Melanocyte of skin (primary cell): ENCODE measurements at places on chromosomes 13 and 19. TPM values are rescaled to one million over a fixed set of nuclear protein-coding genes. Genes with fewer than 3 reads are reported as not detected.

The ZNF835 gene
- total RNA-seq: under 0.01 and 0.15 TPM in 2 replicates

The OR7A5 gene
- total RNA-seq: 0.73 and 3.1 TPM in 2 replicates

The EXOC3L2 gene
- 0.34 TPM in 1 of 2 replicates, not detected in the other for total RNA-seq

The TTYH1 gene
- total RNA-seq: 0.73 TPM in 1 of 2 replicates, not detected in the other

The GSX1 gene
- total RNA-seq: not detected in 2 replicates

The MCEMP1 gene
- total RNA-seq: not detected in 2 replicates

The ZNF682 gene
- 2.1 and 2.9 TPM in 2 replicates for total RNA-seq
